Progenitor cell of endocrine pancreas (in vitro differentiated cells): ENCODE measurements at places on chromosomes 12 and 14. TPM values are rescaled to one million over a fixed set of nuclear protein-coding genes. Genes with fewer than 3 reads are reported as not detected.

OLR1 gene
- not detected in 2 replicates for total RNA-seq

GRCh38 chr14:102029956-102030355 is 56.9 kb downstream of the HSP90AA1 start:
- DNase-seq, result no peak

DNA sequence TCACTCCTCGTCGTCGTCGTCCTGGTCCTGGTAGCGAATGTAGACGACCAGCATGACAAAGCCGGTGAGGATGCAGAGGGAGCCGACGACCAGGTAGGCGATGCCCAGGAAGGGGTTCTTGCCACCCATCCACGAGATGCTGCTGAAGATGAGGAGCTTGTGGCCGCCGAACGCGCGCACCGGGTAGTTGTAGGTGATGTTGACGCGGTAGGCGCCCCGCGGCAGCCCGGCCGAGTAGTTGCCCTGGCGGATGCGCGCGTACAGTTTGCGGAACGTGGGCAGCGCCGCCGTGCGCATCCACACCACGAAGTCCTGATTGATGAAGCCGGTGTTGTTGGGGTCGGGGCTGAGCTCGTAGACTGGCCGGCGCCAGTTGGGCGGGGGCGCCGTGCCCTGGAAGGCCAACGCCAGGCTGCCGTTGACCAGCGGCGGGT is 1.0 kb downstream of the TMEM30B start:
- no peak for DNase-seq

- no peak for DNase-seq
Measured at GRCh38 chr12:21252070-21252469, 82.6 kb downstream of the SLCO1A2 start.

- DNase-seq, result no peak
Measured at GRCh38 chr14:75092698-75093097, 23.3 kb downstream of the ZC2HC1C start.

GRCh38 chr14:68785534-68786490 is 7.1 kb downstream of the ZFP36L1 start:
- no peak for DNase-seq

DNA sequence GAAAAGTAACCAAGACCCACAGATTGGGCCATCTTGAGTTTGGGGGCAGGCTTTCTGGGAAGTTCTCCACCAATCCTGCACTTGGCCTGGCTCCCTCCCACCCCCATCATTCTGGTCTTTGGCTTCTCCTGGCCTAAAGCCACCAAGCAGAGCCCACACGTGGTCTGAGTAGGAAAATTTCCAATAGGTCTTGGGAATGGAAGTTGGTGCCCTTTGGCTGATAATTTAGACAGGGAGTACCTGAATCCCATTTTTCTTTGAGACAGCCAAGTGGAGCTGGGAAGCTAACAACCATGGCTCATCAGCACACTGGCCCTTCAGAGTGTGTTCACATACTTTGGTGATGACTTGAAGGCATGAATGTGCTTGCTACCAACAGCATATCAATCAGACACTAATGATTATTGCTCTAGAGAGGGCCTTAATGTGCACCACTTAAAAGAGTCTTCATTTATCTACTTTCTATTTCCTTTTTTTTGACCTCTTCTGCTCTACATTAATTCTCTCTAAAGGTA is 156.0 kb downstream of the EGLN3 start:
- DNase-seq, result no peak

CLEC4C gene
- not detected in 2 replicates for total RNA-seq

DNA sequence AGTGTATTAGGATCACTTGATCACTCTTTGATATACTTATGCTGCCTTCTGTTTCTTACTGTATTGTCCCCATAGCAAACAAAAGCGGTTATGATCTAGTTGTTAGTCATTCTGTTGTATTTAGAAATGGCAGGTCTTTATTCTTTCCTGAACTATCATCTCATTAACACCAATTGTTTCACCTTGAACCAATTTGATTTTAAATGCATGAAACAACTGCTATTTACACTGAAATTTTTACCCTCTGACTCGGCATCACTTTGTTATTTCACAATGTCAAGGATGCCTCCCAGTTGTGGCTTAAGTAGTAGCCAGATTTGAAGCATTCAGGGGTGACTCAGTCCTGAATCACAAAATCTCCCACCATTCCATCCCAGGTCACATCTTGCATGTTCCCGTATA is 303.5 kb downstream of the EGLN3 start:
- no peak for DNase-seq

GALNT8 gene
- total RNA-seq, result 13.4 and 15.6 TPM in 2 replicates

- no peak for DNase-seq
Measured at GRCh38 chr12:106030210-106031071, 108.3 kb downstream of the NUAK1 start.

KCNH3 gene
- 29.2 and 31.9 TPM in 2 replicates for total RNA-seq

MYO1H gene
- total RNA-seq, result 0.51 and 0.77 TPM in 2 replicates

- DNase-seq, result no peak
Measured at GRCh38 chr12:53005215-53005985, 856 bp upstream of the EIF4B start.
